ENCODE measurements at places on chromosomes 7 and 10.

GRCh38 chr10:3549118-3549517 lies 235.9 kb downstream of the KLF6 start:
- DNase-seq: no peak

DNA sequence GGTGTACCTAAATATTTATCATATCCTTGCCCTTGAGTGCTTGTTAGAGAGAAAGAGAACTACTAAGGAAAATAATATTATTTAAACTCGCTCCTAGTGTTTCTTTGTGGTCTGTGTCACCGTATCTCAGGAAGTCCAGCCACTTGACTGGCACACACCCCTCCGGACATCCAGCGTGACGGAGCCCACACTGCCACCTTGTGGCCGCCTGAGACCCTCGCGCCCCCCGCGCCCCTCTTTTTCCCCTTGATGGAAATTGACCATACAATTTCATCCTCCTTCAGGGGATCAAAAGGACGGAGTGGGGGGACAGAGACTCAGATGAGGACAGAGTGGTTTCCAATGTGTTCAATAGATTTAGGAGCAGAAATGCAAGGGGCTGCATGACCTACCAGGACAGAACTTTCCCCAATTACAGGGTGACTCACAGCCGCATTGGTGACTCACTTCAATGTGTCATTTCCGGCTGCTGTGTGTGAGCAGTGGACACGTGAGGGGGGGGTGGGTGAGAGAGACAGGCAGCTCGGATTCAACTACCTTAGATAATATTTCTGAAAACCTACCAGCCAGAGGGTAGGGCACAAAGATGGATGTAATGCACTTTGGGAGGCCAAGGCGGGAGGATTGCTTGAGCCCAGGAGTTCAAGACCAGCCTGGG lies 11.4 kb downstream of the SERPINE1 start:
- peak; percentile 82 for DNase-seq

DNA sequence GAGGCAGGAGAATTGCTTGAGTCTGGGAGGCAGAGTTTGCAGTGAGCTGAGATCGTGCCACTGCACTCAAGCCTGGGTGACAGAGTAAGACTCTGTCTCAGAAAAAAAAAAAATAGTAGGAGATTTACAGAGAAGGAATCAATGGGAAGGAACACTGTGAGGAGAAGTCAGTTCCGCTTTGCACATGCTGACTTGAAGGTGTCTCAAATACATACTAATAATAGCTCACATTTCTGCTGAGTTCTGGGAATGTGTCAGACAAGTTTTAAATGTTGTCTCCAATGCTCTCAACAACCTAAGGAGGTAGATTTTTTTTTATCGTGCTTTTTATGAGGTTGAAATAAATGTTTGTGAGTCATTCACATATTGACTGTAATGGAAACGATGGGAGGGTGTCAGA lies 654.9 kb upstream of the CELF2 start:
- no peak for DNase-seq

DNA sequence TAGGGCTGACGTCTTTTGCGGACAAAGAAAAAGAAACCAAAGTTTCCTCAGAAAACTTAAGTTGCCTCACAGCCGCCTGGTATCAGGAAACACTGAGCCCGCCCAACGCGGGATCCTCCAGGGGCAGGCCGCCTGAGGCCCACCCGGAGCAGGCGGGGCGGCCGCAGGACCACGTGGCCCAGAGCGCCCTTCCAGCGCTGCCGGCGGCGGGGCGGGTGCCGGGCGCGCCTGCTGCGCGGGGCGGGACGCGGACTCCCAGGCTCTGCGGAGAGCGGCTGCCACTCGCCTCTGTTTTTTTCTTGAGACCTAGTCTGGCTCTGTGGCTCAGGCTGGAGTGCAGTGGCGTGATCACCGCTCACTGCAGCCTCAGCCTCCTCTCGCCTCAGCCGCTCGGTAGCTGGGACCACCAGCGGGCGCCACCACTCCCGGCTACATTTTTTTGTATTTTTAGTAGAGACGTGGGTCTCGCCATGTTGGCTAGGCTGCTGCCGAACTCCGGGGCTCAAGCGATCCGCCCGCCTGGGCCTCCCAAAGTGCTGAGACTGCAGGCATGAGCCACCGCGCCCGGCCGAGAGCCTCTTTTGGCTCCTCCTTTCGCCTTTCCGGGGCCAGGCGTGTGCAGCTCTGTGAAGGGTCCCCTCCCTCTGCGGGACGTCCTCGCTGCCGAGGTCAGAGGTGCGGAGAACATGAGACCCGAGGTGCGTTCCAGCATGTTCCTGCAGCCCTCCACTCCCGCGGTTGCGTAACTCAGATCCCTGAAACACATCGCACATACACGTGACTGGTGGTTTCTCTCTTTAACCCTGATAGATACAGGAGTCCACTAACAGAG lies 11.6 kb upstream of the HNRNPF start:
- DNase-seq: peak; percentile 82

DNA sequence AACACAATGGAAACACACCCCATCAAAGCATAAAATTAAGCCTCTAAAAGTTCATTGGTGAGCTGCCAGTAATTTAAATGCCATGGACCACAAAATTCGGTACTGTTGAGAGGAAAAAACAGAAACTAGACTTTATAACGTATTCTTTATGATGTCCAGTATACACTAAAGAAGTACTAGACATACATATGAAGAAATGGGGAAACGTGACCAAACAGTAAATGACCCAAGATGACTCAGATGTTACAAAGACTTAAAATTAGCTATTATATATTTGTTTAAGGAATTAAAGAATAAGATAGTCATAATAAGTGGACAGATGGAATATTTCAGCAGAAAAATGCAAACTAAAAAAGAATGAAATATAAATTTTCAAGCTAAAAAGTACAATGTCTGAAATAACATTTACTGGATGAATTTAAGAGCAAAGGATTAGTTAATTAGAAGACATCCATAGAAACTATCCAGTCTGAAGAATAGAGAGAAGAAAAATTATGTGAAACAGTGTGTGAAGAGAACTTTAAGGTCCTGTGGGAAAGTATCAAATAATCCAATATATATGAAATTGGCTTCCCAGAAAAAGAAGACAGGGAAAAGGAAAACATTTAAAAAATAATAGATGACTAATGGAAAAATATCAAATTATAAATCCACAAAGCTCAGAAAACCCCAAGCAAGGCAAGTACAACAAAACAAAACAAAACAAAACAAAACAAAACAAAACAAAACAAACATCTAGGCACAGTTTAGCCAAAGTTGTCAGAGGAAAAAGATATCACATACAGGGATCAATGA lies 69.4 kb downstream of the SAMD9 start:
- no peak for DNase-seq

DNA sequence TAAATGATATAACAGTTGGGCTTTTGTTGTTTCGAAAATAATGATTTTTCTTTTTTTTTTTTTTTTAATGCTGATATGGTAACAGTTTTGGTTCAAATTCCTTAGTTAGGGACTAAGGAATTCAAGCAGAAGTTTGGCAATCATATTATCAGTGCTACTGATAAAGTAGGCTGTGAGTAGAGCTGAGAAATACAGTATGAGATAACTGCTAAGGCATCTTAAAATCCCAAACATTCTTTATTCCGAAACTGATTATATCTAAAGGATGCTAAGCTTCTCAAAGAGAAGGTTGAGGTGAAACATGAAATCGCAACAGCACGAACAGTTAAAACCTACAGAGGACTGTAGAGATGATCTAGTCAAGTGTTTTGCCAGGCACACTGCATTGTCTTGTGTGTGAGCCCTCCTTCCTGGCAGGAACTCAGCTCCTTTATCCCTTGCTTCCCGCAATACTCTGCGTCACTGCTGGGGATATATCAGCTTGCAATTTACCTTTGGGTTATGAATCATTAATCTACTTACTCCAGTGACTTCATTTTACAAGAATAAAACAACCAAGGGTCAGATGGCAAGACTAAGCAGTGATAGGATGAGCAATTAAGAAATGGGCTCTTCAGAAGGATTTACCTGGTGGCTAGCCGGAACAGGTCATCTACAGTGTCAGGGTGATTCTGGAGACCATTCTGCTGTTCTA lies 36.7 kb downstream of the IRF5 start:
- DNase-seq: no peak

GRCh38 chr7:111333010-111333409 lies 229.3 kb downstream of the IMMP2L start:
- DNase-seq: no peak

DNA sequence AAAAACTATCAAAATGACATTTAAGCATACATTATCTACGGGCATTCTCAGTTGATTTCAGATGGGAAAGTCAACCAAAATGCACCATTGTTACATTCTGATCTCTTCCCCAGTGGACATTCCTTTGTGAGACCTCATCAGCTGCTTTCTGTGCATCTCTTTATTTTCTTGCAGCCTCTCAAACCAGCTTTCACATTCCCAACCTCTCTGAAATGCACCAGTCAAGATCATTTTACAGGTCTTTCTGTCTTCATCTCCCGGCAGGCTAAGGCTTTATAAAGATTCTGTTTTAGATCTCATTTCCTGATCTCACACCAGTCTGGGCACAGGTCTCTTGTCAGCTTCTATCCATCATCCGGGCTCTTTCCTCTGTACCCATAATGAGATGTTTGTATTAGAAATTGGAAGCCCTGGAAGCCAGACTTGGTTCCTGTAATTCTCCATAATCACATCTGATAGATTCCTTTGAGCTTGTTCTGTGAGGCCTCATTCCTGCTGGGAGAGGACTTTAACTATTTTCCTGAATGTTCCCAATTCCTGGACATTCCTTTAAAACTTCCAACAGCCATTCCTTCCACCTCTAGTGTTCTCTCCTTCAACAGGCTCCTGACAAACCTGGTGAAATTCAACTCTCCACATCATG lies 44.3 kb upstream of the ARL4A start:
- no peak for DNase-seq

DNA sequence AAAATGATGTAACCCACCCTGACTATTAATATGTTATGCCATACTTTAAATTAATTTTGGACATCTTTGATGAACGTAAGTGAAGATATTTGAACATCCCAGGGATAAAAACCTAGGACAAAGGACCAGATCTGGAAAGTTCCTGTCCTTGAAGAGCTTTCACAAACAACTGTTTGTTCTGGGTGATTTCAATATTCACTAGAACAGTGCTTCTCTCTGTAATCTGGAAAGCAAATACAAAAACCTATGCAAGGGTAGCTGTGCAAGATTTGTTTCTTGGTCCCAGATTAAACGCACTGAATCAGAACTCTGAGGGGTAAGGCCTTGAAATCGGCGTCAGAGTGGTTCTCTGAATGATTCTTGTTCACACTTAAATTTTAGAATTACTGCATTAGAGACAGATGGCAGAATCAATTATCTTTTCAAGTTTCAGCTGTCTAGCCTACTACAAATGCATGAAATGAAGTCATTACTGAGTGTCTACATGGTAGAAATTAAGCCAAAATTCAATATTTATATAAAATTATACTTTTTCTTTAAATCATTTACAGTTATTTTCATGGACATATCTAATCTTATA lies 69.6 kb upstream of the CSTF2T start:
- DNase-seq: no peak

- DNase-seq: peak; percentile 71
Measured at GRCh38 chr10:3935141-3935540, 150.1 kb upstream of the KLF6 start.

GRCh38 chr7:15836651-15837050 lies 150.2 kb upstream of the MEOX2 start:
- DNase-seq: no peak

DNA sequence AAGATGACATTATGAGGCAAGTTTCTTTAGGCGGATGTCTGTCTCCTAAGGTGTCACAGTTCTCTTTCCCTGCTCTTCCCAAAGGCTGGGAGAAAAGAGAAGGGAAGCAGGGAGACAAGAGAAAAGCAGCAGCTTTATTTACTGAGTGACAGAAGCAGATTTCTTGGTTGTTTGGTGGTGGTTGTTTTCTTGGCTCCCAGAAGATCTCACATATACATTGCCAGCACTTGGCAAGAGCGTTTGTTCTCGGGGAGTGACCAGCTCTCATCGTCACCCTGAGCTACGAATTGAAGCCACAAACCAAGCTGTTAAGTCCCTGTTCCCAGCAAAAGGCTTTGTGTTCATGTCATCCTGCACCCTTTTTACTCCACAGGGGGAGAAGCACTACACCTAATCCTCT lies 11.4 kb downstream of the CDHR3 start:
- DNase-seq: no peak

- no peak for DNase-seq
Measured at GRCh38 chr10:90179696-90180407, 478.5 kb downstream of the KIF20B start.

DNA sequence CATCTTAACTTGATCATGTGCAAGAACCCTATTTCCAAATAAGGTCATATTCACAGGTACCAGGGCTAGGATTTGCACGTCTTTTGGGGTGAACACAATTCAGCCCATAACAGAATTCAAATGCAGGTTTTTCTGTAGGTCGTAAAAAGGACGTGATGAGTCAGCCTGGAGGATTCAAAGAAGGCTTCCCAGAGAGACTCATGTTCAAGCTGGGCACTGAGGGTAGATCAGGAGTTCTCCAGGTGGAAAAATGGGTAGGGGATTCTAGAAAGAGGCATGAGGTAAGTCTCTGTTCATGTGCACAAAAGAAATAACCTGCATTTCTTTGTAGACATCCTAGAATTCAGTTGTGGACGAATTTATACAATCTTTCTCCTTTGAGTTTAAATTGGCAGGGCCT lies 160.4 kb downstream of the RPS24 start:
- no peak for DNase-seq

DNA sequence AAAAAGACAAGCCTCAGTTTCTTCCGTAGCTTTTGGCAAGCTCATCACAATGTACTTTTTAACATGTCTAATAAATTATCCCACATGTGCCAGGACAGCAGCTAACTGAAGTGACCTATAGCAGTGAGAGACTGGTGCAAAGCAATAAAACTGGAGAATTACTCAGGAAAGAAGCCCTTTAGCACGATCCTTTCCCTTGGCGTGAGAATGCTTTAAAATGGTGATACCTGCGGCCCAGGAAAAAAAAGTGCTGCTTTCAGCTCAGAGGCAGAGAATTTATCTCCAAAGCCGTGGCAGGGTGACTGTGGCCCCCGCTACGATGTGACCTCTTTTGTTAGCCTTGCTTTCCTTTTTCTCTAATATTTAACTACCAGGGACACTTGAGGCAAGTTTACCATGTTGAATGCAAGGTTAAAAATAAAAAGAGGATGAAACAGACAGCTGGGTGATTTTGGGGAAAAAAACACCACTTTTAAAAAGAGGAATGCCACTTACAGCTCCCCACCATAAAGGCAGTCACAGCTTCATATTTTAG lies 184.0 kb downstream of the FANK1 start:
- no peak for DNase-seq

GRCh38 chr7:158239290-158239981 lies 348.2 kb downstream of the PTPRN2 start:
- no peak for DNase-seq

DNA sequence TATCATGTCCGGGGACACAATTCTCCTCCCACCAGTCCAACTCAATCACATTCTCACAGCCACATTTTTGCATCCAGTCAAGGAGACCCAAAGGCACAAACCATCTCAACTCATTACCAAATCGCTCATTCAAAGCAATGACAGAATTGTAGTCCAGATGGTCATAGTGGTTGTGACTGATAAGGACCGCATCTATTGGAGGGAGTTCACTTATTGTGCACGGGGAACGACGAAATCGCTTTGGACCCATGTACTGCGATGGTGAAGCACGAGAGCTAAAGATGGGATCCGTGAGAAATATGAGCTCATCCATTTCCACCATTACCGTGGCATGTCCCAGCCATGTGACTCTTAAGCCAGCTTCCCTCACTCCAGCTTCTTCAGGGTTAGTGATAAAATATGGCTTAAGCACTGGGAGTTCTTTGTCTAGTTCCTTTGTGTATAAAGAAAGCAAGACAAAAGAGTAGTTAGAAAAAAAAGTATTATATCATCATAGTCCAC lies 29.1 kb downstream of the NAPEPLD start:
- DNase-seq: no peak

- DNase-seq: no peak
Measured at GRCh38 chr7:23852135-23852534, 142.1 kb downstream of the STK31 start.

Data from CD4-positive, alpha-beta T cell treated with Interleukin-10 for 1 hour (primary cell).